EL (cell line): ENCODE measurements at places on chromosomes 4 and X.

DNA sequence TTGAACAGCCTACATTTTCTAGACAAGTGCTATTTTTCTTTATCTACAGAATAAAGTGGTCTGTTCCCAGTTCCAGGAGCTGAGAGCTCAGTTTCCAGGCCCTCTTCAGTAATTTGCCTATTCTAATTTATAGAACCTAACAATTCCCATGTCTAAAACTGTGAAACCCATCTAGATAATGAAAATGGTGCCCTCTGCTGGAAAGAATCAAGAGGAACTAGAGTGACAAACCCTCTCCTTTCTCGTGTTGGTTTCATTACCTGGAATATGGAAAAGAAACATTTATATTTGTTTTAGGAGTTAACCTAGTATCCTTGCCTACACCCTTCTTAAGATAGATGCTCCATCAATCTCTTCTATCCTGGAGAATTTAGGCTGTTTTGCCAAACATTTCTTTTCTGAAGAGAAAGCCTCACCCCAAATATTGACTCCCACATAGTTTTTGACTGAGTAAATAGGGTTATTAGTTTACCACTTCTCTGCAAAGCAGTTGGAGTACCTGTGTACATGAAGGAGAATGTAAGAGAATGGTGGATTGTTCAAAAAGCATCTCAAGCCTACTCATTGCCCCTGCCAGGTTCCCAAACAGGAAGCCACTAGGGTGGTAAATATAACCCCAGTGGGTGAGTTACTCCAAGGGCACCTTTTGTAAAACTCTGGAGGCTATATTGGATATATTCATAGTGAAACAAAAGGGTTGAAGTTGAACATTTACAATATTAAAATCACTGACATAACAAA lies 121.6 kb downstream of the RASL11B start:
- peak; percentile 54 for DNase-seq

DNA sequence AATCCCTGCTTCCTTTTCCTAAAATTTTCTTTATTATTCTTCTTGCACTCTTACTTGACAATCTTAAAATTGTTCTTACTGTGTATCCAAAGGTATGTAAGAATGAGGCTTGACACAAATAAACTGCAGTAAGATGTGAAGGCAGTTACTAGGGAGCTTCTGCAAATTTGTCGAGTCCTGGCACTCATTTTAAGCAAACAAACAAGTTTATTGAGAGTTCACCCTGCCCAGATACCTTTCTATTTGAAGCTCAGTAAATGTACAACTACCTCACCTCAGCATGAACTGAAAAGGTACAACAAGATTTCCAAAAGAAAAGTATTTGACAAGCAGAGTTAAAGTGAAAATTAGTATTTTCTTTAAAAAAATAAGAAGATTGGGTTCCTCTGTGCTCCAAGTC lies 13.3 kb upstream of the SYTL4 start:
- DNase-seq: no peak

- peak; percentile 44 for DNase-seq
Measured at GRCh38 chr4:107035819-107036583, at the start of gene DKK2. TSS of gene DKK2 (minus strand) at chr4:107036313. CDS start at chr4:107035591, 722 bp downstream.

DNA sequence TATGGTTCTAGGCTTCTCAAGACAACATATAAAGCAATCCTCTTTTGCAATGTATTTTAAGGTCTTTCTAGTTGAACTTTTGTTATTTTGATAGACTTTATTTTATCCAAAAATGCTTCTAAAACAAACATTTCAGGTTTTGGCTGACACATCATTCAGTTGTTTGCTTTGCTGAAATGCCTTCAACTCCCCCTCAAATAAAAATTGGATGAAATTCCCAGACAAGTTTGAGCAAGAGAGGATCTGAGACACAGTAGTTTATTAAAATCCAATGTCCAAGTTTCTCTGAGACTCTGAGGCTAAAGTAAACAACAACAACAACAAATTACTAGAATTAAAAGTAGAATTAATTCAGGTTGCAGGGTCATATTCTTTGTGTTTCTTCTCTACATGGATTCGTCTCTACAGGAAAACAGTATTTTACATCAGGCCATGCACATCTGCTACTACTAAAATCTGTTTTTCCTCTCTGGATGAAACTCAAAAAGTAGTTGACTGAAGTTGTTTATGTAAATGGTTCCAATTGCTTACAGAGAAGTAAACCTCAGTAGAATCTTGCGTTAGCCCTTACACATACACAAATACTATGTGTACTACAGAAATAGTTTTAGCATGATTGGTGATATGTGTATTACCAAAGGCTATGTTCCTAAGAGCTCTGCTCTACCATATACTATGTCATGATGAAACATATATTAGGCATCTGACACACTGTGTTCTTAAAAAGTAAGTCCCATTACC lies 64.9 kb downstream of the PRSS12 start:
- DNase-seq: peak; percentile 67

- no peak for DNase-seq
Measured at GRCh38 chrX:36583674-36584073, 424.5 kb upstream of the FAM47C start.

DNA sequence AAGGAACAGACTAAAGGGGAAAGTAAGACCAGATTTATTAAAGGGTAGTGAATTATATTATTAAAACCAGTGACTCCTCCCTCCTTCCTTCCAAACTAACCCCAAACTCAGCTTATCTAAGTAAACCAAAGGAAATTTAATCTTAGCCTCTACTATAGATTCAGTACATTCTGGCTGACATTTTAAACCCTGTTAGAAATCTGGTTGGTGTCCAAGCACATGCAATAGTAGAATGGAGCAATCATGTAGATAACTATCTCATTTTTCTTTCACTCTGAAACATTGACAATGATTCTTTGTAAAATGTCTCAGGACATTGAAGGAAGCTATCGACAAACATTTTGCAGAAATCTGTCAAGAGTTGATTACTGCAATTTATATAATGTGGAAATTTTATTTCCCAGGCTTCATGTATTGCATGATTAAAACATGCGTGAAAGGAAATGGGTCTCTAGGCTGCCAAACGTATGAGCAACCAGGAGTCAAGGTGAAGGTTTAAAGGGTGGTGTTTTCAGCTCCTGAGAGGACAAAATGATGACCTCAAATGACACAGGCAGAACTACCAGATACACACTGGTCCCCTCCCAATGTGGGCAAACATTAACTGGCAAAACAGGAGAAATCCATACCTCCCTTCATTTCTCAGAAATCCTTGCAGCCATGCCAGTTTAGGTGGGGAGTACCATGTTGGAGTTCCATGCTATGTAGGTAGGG lies 58.2 kb upstream of the RBM47 start:
- no peak for DNase-seq

- no peak for DNase-seq
Measured at GRCh38 chr4:179709961-179710624, 2267.9 kb upstream of the AGA start.

- DNase-seq: no peak
Measured at GRCh38 chrX:5399403-5399802, 829.3 kb downstream of the NLGN4X start.

DNA sequence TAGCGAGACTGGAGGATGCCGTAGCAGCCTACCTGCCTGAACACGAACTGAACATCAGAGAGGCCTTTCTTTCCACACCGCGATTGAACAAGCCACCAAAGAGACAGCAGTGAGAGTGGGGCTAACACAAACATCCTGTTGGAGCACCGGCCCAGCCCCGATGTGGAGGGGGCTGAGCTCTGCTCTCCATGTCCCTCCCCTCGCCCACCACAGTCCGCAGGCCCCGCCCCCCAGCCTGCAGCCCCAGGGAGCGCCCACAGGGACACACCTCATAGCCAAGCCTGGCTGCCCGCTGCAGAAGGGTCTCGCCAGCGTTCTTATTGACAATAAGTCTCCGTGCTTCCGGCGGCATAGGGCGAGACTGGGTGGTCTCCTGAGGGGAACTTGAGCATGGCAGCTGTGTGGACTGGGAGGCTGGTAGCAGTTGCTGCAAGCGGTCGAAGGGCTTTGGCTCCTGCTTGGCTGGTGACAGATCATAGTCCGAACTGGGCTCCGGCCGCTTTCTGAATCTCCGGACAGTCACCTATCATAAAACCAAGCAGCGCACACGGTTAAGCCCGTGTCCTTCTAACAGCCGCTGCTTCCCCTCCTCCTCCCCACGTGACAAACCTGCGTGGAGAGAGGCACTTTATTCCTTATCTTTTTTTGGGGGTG lies 35.8 kb downstream of the BCOR start:
- DNase-seq: no peak

GRCh38 chrX:65688403-65688871 lies 21.0 kb downstream of the MSN start:
- DNase-seq: peak; percentile 50

- no peak for DNase-seq
Measured at GRCh38 chr4:147287588-147287890, 193.4 kb upstream of the EDNRA start.

- DNase-seq: peak; percentile 58
Measured at GRCh38 chr4:142535009-142535408, 311.1 kb downstream of the INPP4B start.

DNA sequence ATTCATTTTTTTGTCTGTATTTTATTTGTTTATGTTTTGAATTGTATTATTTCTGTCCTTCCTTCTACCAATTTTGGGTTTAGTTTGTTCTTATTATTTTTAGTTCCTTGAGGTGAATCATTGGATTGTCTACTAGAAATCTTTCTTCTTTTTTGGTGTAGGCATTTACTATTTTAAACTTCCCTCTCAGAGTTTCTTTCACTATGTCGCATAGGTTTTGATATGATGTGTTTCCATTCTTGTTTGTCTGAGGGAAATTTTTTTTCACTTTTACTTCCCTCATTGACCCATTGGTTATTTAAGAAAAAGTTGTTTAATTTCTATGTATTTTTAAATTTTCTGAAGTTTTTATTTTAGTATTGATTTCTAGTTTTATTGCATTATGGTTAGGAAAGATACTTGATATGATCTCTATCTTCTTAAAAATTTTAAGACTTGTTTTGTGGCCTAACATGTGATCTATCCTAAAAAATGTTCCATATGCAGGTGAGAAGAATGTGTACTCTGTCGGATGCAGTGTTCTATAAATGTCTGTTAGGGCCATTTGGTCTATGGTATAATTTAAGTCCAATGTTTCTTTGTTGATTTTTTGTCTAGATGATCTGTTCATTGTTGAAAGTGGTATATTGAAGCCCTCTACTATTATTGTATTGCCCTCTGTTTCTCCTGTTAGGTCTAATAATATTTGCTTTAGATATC lies 68.8 kb downstream of the IL15 start:
- DNase-seq: no peak

DNA sequence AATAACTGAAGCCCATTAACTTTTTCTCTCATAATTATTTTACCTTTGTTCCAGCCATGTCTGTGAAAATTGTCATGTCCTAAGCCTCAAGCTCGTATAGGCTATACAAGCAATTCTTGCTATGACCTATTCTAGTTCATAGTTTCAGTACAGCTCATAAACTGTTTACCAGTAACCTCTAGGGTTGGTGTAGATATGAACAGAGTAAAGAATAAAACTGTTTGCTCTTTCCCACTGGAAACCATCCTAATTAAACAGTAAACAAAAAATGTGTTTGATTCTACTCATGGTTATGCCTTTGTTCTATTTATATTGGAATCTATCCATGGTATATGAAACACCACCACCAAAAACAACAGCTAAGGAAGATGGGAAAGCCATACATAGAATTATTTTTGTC lies 1444.0 kb upstream of the PCDH7 start:
- no peak for DNase-seq

DNA sequence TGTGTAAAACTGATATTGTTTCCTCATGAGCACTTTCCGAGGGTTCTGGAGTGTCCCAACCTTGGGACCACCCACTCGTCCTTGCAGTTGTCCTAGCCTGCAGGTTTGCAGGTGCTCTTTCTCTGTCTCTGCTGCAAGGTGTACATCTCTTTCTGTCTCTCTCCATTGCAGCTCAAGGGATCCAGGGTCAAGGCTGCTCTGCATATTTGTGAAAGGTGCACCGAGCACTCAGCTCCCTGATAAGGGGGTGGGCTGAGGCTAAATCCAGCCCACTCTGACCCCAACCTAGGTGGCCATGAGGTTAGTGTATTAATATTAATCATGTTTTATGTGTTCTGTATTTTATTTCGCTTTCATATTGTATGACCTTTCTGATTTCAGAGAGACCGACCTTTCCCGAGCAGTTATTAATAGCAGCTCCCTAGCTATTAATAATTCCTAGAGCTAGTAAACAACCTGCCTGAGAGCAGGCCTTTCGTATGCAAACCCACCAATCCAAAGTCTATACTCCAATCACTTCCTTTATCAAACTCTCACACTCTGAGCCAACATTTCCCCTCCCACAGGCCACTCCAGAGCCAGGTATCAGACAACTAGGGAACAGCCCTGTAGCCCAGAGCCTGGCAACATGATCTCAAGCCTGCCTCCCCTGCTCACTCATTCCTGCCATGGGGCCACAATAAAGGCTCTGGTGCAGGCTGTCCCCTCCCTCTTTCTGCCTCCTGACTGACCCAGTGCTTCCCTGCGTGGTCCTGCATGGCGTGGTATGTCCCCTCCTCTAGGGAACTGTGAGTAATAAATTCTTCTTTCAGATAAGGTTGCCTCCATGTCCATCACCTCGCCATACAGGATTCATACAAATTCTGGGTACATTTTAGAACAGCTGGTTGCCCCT lies 73.9 kb downstream of the SLC2A9 start:
- DNase-seq: no peak

GRCh38 chr4:76095568-76095967 lies 21.1 kb downstream of the ART3 start:
- no peak for DNase-seq

DNA sequence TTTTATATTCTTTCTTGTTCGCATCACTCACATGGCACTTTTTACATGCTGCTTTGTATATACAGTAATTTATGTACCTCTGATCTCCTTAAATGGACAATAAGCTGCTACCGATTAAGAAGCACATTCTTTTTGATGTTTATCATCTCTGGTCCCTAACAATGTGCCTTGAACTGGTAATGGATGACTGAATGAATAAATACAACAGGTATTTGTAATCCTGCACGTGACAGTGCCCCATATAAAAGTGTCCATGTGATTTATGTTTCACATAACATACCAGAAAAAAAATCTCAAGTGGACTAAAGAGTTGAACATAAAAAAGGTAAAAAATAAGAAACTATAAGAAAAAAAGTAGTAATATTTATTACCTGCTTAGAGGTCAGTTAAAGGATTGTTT lies 7.7 kb upstream of the SLAIN2 start:
- DNase-seq: peak; percentile 79

DNA sequence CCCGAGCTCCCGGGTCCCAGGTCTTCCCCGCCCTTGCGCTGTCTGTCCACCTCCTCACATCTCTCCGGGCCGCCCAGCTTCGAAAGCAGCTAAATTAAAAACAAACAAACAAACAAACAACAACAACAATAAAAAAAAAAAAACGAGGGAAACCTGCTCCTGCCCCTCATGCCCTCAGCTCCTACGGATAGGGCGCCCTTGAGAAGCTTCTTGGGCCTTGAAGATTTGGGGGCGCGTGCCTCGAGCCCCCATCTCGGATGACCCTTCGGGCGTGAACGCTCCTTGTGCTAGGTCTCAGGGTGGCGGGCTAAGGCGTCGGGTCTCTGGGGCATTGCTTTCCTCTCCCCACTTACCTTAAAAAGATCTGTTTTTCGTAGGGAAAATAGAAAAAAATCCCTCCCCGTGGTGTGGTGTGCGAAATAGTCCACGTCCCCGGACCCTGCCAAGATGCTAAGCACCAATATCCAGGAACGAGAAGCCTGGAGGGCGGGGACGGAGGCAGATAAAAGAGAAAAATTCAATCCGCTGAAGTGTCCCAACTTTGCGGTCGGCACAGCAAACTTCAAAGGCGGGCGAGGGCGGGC lies 603 bp downstream of the NDNF start:
- no peak for DNase-seq

- DNase-seq: no peak
Measured at GRCh38 chr4:1279253-1279652, 10.4 kb upstream of the MAEA start.
